ENCODE measurements at places on chromosomes 7 and 10.

DNA sequence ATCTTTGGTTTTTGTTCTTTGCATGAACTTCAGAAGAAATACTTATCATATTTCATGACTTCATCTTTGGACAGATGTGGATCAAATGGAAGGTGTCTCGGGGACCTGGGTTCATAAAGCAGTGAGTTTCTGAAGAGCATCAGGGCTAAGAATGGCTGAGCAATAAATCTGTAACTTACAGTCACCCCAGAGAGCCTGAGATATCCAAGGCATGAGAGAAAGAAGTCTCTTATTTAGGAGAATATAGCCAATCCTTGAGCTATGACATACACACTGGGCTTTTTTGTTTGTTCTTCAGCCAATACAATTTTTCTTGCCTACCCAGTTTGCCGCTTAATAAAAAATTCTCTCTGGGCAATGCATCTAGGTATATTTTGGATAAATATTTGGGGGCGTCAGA is 252.6 kb upstream of the INHBA start:
- DNase-seq = no peak

DNA sequence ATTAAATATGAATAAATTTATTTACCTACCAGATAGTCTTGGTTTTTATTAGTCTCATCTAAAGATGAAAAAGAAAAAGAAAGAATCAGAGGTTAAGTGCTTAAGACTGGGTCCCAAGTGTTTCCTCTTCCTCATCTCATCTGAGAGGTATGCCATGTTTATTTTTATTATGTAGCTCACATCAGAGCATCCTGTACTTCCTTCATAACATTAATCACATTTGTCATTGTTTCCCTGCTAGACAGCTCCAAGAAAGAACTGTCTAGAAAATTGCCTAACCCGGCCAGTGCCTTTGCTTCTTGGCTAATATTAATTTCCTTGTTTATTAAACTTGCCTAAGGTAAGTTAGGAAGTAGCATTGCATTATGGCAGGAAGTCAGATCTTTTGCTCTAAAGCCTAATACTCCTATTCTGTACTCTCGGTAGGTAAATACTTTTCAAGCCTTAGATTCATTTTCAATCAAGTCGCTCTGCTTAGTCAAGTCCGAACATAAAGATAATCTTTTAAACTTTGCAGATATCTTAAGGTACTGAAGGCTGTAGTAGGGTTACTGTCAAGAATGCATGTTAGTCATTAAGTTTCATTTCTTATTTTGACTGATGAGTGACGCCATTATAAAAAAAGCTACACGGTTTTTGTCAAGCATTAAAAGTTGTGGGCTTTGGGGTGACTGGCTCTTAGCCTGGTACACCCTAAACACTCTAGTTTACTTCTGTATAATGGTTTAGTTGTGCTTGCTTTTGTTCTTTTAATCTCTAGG is 47.4 kb downstream of the ZMYND11 start:
- no peak for DNase-seq

DNA sequence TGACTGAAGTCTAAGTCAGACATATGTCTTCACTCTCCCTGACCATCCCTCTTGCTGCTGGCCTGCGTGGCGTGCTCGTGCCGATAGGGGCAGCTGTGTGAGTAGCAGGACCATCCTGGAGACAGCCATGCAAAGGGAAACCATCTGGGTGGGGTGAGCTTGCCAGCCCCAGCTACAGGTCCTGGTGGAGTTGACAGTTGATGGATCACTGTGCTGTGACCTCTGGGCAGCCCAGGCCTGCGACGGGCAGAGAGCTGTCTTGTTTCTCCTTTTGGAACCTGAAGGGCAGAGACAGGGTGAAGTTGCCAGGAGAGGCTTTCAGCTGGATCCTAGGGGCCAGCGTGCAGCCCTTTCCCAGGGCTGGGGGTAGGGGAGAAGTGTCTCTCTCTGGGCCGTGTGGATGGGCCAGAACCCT is 44.7 kb downstream of the GRK5 start:
- DNase-seq = no peak

- DNase-seq = no peak
Observed at GRCh38 chr10:86922553-86922961, 34.9 kb downstream of the MMRN2 start.
